ENCODE measurements at places on chromosomes 7 and 10.

DNA sequence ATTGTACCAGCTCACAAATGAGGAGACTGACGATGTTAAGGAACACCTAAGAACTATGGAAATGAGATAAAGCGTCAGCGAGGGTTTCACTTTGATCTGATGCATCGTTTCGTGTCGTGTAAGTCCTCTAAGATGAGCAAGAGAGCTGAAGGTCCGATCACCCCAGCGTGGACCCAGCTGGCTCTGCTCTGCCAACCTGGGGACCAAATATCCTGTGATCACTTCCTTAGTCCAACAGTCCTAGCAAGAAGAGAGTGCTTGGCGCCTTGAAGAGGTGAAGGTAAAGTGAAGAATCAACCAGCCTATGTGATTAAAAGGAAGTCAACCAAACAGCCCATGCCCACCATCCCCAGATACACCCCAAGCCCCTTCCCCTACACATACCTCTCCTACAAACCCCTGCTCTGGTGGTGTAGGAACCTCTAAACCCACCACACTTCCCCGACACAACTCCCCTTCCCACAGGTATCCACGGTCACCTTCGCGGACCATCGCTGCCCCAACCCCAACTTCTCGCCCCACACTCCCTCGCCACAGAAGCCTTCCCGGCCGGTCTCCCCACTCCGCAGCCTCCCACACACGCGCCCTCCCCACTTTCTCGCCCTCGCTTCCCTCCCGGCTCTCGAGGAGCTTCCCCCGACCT, 722 bp downstream of the UPF2 start:
- no peak for DNase-seq

GRCh38 chr7:97693586-97693985, 38.3 kb upstream of the TAC1 start:
- DNase-seq = no peak

DNA sequence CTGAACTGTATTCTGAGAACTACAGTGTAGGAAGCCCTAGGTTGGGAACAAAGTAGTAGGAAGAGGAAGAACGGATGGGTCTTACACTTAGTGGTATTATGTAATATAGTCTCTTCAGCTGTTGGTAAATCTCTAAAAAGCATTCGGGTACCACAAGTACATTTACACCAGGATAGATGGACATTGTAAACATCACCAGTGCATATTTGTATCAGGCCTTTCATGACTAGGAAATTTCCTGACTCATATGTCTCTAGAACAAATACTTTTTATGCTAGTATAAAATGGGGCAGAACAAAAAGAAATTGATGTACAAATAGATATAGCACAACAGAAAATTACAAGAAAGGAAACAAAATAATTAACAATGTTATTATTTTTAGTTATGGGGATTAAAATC, 21.5 kb upstream of the OR6B1 start:
- no peak for DNase-seq

GRCh38 chr7:7718492-7718891, at the start of gene RPA3:
Gene RPA3, minus strand, starts transcription at chr7:7718607. Its CDS starts 78,189 bp downstream, at chr7:7640418.
- DNase-seq = no peak

DNA sequence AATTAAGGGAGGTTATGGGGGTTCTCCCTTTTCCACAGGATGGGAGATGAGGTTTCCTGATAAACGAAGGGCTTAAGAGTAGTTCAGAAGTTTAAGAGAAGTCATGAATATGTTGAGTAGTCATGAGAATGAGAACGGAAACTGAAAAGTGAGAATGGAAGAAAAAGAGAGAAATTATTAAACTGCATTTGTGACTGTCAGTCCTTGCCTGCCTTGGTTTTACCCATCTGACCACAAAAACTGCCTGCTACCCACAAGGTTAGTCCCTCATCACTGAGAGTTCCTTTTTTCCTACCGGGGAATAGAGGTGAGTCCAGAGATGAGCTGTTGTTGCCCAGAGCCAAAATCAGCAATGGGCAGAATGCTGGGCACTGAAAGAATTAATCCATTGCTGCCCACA, 174.1 kb upstream of the BET1 start:
- no peak for DNase-seq

DNA sequence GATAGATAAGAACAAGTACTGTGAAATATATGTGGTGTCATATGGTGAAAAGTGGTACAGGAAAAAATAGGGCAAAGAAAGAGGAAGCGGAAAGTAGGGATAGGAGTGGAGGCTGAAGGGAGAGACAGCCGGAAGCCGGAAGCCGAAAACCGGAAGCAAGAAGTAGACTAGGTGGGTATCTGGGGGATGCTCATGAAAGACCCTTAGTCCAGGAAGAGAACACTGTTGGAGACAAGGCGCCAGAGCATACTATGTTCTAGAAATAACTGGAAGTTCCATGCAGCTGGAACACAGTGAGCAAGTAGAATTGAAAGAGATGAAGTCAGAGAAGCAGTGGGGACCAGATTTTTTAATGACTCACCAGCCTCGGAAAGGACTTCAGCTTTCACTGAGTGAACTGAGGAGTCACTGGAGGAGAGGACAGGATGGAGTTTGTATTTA, 22.5 kb downstream of the ST8SIA6 start:
- DNase-seq = no peak

DNA sequence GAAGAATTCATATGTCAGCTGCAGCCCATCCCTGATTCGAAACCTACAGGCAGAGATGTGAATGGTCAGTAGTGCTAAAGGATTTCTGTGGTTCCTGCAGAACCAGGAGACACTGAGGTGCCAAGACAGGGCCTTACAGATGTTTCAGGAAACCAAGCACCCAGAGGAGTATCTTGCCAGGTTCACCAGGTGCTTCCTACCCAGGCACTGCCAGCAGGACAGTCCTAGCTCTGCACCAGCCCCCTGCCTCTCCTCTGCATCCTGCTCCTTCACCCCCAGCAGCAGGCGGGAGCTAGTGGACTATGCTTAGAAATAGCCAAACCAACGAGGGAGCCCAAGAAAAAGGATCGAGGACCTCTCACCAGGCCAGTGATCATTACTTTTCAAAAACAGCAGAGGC, 4.2 kb upstream of the IKZF1 start:
- no peak for DNase-seq

DNA sequence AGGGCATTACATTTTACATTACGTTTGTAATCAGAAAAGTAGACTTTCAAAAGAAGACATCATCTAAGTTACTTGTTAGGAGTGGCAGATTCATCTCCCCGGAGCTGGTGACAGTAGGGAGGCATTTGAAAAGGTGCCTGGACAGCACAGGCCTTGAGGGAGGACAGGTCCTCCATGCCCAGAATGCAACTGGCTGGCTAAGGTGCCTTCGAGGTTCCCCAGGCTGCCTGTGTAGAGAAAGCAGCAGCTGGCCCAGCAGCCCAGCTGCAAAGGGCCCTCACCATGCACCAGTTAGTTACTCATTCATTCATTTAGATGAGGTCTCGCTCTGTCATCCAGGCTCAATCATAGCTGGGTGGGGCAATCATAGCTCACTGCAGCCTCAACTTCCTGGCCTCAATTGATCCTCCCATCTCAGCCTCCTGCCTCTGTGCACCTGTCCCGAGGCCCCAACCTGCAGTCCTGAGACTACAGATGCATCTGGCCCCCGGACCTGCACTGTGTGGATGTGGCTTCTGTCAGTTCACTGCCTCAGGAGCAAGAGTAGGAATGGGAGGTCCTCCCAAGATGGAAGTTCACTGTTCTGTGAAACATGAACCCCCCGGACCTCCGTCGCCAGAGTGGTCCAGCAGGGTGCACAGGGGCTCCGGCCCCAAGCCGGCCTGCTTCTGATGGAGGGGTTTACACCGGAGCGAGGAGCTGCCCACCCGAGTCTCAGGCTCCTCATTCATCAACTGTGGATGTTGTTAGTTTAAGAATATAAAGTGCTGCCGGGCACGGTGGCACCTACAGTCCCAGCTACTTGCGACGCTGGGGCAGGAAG, 36.6 kb downstream of the PRKAG2 start:
- no peak for DNase-seq

- no peak for DNase-seq
Observed at GRCh38 chr10:1376384-1376945, 320.3 kb downstream of the WDR37 start.

DNA sequence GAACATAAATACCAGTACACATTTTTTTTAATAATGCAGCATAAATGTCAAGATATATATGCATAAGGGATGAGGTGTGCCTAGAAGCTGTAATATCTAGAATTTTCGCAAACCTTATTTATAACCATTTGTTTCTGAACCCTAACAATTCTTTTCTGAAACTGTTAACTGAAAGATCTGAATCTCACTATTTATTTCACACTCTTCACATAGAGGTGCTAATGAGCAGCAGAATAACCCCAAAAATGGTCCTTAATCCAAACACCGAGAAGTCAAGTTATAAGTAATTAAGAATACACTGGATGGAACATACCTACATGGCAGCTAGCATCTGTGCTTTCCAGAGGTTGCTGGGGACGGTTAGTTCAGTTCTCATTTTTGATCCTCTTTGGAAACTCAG, 742.0 kb downstream of the AUTS2 start:
- DNase-seq = no peak

GRCh38 chr10:70528741-70529362, 50.3 kb downstream of the PALD1 start:
- DNase-seq = no peak

DNA sequence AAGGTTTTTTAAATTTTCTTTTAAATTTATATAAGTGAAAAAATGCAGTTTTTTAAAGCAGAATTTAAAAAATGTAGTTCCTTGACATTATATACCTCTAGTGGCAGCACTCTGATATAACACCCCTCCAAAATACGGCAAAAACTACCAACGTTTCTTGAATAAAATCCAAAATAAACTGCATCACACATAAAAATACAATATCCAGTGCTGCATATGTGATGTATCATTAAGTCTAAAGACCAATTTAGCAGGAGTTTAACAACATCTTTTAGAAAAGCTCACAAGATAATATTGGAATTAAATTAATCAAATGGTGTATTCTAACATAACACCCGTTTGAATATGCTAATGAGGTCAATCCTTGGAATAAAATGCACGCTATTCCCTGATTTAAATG, 1.4 kb downstream of the TCERG1L start:
- DNase-seq = no peak

- no peak for DNase-seq
Observed at GRCh38 chr10:98236862-98237261, 31.1 kb downstream of the LOXL4 start.

DNA sequence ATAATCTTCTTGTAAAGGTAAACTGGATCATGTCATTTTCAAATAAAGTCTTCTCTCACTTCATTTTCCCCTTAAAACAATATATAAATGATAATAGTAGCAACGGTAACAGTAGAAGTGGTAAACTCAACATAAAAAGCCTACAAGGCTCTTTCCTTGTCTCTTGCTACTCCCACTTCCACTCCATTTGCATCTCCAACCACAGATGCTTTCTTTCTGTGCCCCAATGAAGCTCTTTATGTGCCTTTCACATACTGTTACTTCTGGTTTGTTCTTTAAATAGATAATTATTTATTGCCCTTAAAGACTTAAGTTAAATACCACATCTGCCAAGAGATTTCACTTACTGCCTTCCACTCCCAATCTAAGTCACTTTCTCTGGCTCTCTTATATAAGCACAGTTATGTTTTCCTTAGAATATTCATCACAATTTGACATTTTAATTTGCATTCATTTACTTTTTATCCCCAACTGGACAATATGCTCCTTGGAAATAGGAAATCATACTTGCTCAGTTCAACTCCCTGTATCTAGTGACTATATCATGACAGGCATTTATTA, 149.9 kb downstream of the CRPPA start:
- DNase-seq = no peak

DNA sequence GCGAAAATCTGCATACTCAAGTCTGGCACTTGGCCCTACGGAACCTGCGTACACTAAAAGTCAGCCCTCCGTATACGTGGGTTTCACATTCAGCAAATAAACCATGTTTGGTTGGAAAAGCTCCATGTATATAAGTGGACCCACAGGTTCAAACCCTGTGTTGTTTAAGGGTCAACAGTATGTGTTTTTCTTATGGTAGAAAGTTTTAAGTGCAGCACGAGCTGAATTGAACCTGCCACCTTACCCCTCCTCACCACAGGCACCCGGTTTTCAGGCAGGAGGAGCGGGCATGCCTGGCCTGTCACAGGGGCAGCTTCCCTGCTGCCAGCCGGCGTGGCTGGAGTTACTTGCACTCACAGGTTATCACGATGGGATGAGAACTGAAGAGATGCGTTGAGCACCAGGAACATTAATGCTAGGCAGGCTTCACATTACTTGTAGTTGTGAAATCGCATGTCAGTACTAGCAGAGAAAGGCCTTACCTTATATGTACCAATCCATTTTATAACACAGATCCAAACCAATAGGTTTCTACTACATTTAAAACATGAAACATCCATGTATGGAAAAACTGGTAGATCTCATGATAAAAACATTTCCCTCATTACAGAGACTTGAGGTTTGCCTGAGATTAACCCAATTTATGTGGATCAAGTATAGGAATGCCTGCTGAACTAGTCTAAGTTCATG, 12.9 kb downstream of the INSIG1 start:
- DNase-seq = no peak

DNA sequence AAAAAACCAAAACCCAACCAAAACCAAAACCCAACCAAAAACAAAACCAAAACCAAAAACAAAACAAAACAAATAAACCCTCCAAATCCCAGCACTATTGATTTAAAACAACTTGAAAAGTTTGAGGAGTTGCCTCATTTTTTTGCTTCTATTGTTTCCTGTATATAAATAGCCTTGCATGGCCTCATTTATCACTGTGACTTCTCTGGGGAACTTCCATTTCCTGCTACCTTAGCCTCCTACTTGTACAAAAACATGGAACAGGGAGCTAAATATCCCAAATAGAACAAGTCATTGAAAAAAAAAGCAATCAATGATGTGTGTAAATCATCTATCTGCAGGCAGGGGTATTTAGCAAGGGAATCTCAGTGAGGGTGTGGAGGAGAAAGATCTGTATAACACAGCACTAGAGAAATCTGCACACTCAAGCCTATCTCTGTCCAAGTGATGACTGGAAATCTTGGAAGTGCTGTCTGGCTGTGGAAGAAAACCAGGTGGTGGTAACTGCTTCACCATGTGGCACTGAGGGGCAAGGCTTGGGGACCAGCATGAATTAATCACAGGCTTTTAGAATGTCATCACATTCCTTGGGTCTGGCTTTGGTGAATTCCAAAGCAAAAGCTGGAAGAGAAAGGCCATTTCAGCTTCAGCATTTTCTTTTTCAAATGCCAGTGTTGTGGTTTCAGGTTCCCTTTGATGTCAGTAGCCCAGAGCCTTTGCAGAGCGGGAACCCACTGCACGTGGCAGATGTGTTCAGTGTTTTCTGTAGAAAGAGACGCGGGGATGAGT, 349.5 kb upstream of the ZNF32 start:
- no peak for DNase-seq

- no peak for DNase-seq
Observed at GRCh38 chr10:31034098-31034909, 2.6 kb upstream of the ZNF438 start.

DNA sequence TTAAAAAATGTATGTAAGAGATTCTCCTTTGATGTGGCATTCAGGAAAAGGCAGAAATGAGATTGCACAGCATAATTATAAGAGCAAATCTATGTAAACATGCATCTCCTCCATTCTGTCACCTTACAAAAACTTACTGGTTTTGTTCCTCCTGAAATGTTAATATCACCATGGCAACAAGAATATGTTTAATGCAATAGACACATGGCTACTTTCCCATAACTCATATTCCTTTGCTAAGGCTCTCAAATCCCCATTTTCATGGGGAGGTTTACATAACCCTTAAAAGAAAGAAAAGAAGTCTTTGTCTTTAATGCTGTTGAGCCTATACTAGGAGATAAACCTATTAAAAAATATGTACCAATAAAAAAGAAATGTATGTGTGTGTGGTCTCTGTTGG, 136.2 kb downstream of the ANK3 start:
- DNase-seq = no peak

Measured in effector CD4-positive, alpha-beta T cell (primary cell).